Mesendoderm (in vitro differentiated cells): ENCODE measurements at places on chromosomes 11 and 22.

- DNase-seq, result peak; percentile 94
Measured at GRCh38 chr11:100578831-100579311, 108.2 kb upstream of the ARHGAP42 start.

DNA sequence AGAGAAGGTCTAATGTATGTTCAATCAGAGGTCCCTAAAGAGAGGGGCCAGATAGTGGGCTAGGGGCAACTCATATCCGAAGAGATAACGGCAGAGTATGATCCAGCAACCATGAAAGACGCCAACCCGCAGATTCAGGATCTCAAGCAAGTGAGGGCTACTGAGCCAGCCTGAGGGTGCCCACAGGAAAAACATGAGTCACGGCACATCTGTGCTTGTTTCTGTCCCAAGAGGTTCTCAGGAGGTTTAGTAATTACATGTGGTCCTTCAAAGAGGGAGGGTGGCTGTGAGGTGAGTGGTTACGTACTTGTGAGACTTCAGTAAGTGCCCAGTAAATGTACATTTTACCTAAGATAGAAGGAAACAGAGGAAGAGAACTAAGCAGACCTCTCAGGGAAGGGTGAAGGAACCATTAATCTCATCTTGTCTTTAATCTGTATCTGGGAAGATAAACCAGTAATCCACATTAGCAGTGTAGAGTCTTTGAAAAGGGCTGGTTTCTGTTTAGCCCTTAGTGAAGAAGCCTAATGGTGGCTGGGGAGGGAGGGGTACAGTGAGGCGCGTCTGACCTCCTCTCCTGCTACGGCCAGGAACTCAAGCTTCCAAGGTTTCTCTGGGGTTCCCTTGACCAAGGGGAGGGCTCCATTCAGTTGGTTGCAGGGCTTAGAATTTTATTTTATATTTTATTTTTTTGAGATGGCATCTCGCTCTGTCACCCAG lies 10.2 kb downstream of the SIRT3 start:
- DNase-seq, result no peak

GRCh38 chr11:28132548-28132947 lies 24.4 kb downstream of the METTL15 start:
- DNase-seq, result no peak

GRCh38 chr11:2466869-2467694 lies 22.3 kb downstream of the KCNQ1 start:
- DNase-seq, result no peak

GRCh38 chr22:19523240-19524169 lies 705 bp downstream of the CLDN5 start:
- peak; percentile 68 for DNase-seq

DNA sequence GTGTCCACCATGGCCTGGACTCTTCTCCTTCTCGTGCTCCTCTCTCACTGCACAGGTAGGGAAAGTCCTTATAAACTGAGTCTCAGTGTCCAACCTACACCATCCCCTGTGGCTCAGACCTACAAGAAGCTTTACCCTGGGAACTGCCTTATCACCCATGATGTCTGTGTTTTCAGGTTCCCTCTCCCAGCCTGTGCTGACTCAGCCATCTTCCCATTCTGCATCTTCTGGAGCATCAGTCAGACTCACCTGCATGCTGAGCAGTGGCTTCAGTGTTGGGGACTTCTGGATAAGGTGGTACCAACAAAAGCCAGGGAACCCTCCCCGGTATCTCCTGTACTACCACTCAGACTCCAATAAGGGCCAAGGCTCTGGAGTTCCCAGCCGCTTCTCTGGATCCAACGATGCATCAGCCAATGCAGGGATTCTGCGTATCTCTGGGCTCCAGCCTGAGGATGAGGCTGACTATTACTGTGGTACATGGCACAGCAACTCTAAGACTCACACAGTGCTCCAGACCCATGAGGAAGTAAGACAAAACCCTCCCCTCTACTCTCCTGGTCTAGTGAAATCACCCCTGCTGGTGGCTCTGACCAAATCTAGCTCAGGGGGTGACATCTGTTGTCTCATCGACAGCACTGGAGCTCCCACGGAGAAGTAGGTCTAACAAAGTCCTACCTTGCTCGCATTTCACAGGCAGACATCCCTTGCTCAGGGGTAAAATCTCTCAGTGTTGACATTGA lies 74.3 kb downstream of the VPREB1 start:
- DNase-seq, result no peak

GRCh38 chr11:100925935-100926334 lies 203.7 kb downstream of the PGR start:
- DNase-seq, result no peak

DNA sequence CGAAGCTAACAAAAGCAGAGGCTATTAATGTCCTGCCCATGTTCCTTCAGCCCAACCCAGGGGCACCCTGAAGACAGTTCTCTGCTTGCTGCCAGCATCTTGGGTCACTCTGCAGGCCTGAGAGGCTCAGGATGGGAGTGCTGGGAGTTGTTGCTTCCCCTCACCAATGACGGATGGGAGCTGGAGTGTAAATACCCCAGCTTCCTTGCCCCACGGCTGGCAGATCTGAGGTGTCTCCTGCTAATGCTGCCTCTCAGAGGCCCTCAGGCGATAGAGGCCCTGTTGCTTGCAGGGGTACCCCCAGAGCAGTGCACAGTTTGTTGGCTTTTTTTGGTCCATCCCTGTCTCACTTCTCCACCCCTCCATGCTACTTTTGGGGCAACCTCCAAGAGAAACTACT lies 32.9 kb downstream of the IFT27 start:
- DNase-seq, result no peak

GRCh38 chr11:132312701-132313111 lies 942.3 kb downstream of the NTM start:
- peak; percentile 76 for DNase-seq

DNA sequence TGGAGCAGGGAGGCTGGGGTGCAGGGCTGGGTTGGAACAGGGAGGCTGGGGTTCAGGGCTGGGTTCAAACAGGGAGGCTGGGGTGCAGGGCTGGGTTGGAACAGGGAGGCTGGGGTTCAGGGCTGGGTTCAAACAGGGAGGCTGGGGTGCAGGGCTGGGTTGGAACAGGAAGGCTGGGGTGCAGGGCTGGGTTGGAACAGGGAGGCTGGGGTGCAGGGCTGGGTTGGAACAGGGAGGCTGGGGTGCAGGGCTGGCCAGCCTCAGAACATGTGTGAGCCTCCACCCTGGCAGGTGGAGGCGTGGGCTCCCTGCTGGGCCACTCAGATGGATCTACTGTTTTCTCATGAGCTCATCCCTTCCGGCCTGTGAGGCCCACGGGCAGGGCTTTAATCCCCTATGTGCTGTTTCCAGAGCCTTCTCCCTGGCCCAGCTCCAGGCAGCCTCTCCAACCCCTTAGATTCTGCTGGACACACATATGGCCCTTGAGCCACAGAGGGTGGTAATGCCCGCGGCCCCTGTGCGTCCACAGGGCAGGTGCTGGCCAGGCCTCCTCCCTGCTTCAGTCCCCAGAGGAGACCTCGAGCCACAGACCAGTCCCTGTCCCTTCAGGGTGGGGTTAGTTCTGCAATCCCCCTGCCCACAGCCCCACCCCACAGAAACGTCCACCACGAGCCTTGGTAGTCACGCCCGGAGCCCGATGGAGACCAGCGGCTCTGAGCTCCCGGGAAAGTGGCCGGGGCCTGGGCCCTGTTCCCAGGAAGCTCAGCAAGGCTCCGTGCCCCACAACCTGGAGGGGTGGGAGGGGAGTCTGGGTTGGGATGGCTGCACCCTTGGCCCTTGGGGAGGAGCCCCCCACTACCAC lies 197.9 kb downstream of the BRD1 start:
- no peak for DNase-seq

- no peak for DNase-seq
Measured at GRCh38 chr11:111418436-111418787, 39.3 kb upstream of the POU2AF1 start.
